Inflammatory macrophage treated with lipopolysaccharide for 1 hour (primary cell): ENCODE measurements at places on chromosomes 16 and 17.

DNA sequence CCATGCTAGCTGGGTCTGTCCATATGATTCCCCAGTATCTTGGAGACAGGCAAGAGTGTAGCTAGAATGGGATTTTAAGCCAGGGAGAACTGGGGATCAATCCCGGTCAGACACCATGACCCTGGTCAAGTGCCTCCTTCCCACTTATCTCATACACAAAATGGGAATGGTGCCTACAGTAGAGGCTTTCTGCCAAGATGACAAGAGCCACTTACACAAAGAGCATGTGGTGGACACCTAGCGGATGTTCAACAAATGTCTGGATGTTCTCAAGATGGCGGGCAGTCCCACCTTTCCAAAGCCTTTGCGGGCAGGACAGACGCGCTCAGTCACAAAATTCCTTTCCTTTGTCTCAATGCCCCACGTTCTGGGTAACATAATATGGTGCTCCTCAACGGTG is 57.3 kb downstream of the MAF start:
- no peak for DNase-seq

- DNase-seq: no peak
Observed at GRCh38 chr17:74975943-74976342, 3.4 kb upstream of the HID1 start.

GRCh38 chr17:64572682-64573154 is 65.9 kb downstream of the CEP95 start:
- DNase-seq: peak; percentile 76

DNA sequence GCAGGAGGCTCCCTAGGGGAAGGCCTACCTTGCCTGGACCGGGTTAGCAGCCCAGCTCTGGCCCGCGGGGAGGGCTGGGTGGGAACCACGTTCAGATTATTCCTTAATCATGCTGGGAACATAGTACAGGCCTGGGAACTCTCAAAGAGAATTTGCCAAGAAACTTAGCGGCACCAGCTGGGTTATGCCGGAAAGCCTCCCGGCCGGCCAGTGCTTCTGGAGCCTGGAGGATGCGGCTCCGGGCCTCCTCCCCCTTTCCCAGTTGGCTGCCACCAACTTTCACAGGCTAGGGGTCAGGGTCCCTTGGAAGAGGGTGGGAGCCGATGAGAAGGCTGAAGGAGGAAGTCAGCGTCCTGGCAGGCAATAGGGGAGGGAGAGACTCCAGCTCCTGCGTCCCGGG is 10.8 kb downstream of the NGFR start:
- DNase-seq: no peak

GRCh38 chr17:31248986-31249834 is 47.8 kb downstream of the OMG start:
- no peak for DNase-seq

DNA sequence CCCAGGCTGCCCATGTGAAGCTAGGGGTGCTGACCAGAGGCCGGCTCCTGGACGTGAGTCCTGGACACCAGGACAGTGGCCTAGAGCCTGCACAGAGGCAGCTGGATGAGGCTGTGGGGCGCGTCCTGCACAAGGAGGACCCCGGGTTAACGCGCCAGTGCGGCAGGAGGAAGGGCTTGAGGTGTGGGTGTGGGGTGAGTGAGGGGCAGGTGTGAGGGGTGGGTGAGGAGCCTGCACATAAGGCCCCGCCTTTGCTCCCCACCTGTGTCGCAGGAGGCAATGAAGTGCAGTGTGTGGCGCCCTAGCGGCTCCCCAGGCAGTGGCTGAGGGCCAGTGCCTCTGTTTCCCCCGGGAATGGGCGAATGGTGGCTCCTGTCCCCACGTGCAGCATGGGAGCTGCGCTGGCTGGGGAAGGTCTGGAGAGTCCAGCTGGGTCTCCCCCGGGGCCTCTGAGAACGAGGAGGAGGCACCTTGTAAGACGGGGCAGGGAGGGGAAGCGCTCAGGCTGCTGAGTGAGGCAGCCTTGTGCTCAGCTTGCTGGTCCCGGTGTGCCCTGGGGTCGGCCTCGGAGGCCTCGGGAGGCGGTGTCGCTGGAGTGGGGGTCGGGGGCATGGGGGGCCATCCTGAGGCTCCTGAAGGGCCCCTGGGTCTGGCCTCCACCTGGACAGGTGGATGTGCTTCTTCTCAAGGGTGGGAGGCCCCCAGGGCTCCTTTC is 3.2 kb downstream of the CD7 start:
- no peak for DNase-seq

DNA sequence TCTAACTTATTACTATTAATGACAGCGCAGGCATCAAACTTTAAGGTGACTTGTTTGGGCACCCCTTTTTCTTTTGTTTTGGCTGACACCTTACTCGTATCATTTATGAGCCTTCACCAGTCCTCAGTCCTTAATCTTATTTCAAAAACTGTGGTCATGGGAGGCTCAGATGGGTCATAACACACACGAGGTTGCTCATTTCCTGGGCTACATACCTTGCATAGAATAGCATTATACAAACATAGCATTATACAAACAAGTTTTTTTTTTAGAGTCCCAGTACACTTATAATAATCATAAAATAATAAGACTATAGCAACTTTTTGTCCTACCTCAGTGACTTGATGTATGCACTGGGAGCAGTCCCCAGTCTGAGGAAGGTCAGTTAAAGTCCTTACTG is 11.2 kb upstream of the ACSF2 start:
- DNase-seq: no peak

GRCh38 chr16:85583491-85584181 is 29.5 kb upstream of the GSE1 start:
- DNase-seq: no peak

DNA sequence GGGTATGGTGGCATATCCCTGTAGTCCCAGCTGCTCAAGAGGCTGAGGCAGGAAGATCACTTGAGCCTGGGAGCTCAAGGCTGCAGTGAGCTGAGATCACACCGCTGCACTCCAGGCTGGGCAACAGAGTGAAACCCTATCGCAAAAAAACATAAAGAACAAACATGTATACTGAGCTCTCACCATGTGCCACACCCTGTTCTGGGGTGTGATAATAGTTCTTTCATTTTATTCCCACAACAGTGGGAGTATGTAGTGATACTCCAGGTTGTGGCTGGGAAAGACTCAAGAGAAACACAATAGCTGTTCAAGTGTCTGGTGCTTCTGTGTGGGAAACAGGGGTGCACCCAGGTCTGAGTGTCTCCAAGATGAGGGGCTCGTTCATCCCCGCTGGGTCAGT is 90.7 kb downstream of the SOCS1 start:
- no peak for DNase-seq

GRCh38 chr16:66295213-66295612 is 71.3 kb upstream of the CDH5 start:
- no peak for DNase-seq

DNA sequence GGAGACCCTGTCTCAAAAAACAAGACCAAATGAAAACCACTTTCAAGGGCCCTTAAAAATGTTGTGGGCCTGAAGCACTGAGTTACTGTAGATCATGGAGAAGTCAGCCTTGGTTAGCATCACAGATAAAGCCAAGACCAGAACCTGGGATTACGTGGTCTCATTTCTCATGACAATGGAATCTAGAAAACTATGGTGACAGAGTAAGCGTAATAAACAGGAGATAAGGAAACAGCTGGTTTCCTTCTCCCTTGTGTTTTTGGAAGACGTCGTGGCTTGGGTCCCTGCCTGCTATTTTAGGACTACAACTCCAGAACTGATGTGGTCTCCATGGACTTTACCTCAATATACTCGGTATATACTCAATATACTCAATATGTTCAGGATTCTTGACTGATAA is 180.7 kb upstream of the ZFHX3 start:
- no peak for DNase-seq
